Suppressor macrophage (primary cell): ENCODE measurements at places on chromosomes 6 and 20.

GRCh38 chr6:92161953-92162352, 1257.4 kb downstream of the EPHA7 start:
- no peak for DNase-seq

DNA sequence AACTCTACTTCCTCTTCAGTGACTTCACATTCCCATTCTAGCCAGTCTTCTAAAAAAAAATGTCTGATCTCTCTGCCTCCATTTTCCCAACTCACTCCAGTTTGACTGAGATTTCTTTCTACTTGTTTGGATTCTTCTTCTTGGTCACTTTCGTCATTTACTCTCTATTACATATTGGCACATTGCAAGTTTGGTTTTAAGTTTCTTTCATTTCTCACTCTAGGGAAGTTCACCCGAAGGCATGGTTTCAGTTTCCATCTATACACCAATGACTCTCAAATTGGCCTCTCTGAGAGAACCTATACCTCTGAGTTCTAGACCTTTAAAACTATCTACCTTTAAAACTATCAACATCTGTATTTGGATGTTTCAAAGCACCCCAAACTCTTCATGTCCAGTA, 51.3 kb downstream of the CD109 start:
- DNase-seq: peak; percentile 38

GRCh38 chr20:11979306-11979990, 61.8 kb downstream of the BTBD3 start:
- DNase-seq: no peak

DNA sequence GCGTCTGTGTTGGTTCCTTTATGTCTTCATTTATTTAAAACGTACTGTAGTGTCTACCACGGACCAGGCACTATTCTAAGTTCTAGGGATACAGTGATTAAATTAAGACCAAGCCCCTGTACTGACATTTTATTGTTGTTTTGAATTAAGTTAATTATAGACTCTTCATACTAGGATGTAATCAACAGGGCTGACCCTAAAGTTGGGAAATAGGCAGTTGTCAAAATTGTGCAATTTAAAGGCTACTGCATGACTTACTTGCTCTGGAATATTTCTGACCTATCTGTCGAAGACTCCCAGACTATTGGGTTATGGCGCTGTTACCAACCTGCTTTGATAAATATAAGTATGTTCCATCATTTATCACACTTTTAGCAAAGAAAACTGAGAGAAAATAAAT, 6.7 kb downstream of the MYO6 start:
- no peak for DNase-seq

DNA sequence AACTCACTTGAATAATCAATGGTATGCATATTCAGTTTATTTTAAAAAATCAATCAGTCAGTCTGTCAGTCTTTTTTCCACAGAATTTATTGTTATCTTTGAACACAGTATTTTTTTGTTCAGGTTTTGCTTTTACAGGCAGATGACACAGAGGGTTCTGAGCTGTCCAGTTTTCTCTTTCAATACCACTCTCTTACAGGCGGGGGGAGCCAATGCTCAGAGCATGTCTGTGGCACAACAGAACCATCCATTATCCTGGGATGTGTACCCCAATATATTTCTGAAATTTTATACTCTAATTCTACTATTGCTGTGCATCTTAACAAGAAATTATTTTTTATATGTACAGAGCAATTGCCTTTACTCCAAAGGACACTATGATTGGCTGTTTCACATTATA, 21.2 kb downstream of the ROS1 start:
- no peak for DNase-seq

- no peak for DNase-seq
Observed at GRCh38 chr6:123393331-123393730, 243.4 kb downstream of the TRDN start.

- DNase-seq: no peak
Observed at GRCh38 chr6:95230071-95230740, 347.1 kb upstream of the MANEA start.

DNA sequence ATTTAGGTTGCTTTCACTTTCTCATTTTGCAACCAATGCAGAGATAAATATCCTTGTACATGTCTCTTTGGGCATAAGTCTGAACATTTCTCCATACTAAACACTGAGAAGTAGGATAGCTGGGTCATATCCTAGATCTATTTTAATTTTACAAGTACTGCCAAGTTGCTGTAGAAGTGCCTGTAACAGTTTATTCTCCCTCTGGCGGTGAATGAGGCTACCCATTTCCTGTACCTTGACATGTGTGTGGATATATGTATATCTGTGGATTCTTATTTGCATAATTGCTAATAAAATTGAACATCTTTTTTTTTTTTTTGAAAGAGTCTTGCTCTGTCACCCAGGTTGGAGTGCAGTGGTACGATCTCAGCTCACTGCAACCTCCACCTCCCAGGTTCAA, 48.0 kb upstream of the PNRC1 start:
- peak; percentile 39 for DNase-seq

GRCh38 chr6:100417036-100417435, 47.7 kb downstream of the SIM1 start:
- no peak for DNase-seq

DNA sequence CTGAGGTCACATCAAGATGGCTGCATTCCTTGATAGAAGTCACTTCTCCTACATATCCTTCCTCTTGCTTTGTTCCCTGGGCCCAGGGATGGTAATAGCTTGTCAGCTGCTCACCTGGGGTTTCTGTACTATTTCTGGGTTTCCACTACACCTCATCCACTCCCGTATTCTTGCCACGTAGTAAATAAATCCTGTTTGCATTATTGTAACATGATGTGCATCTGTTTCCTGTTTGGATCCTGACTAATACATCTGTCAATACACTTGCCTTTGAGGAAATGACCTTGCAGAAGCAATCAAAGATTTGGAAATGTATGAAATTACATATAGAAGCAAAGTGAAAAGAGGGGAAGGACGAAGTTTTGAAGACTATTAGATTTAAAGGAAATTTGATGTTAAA, 619.0 kb downstream of the PHF3 start:
- no peak for DNase-seq

- DNase-seq: no peak
Observed at GRCh38 chr6:69820018-69820417, 23.2 kb upstream of the LMBRD1 start.

GRCh38 chr20:60236613-60237012, 278.4 kb downstream of the CDH26 start:
- DNase-seq: no peak

DNA sequence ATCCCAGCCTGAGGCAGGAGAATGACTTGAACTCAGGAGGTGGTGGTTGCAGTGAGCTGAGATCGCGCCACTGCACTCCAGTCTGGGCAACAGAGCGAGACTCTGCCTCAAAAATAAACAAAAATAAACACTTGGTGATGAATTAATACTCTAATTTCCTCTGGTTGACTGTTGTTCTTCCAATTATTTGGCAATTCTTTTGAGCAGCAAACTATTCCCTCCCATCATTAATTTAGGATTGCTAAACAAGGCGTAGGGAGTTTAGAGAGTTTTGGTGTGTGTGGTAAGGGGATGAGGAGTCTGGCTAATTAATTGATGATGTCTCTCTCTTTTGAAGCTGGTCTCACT, 2.7 kb upstream of the ID1 start:
- DNase-seq: no peak

GRCh38 chr20:62825986-62826645, 9.3 kb downstream of the COL9A3 start:
- no peak for DNase-seq

DNA sequence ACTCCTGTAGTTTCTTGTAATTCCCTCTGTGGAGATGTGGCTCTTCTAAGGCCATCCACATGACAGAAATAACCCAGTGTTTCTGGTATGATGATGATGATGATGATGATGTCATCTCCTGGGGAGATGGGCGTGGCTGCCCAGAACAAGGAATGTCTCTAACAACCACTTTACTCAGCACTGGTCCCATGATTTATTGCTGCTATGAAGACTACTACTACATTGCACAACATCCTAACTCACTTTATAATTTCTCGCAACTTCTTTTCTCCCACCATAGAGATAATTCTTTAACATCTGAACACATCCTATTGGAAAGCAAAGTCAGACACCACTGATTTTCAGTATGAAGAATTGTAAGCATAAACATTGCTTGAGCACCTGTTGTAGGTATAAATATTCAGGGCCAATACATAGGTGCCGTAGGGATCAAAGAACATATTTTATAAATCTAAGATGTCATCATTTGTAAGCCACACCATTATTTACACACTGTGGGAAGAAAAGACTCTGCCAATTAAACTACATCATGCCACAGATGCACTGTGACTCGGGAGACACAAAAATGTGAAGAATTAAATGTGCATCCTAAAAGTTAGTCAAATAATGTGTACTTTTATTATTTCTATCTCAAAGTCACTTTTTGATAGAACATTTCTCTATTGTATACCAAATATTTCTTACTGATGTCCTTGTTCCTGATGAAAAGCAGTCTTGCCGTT, 6.4 kb downstream of the TPMT start:
- peak; percentile 85 for DNase-seq

DNA sequence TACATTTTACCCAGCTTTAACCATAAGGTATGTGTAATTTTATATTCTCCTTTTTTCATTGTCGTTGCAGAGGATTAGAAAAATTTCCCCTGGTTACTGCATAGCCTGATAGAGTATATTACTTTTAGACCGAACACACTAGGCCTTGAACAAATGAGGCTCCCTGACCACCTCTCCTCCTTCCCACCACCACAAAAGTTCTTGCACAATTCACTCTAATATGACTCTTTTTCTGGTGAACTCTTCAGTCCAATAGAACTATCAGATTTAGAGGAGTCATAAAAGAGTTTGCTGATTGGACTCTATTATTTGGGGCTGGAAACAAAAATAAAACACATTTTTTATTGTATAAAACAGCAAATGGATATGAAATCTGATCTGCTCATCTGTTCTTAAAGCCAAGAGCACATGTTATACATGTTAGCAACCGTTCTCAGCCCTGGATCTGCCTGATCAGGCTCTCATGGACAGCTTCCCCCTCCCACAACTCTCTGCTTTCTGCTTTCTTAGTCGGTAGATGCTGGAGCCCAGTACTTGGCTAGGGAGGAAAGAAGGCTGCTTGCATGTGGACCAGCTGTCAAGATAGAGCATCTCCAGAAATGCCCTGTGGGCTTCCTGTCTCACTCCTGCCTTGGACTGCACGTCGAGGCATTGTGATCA, 83.5 kb downstream of the CD164 start:
- no peak for DNase-seq

- DNase-seq: no peak
Observed at GRCh38 chr6:89745716-89746115, 73.9 kb downstream of the MDN1 start.

DNA sequence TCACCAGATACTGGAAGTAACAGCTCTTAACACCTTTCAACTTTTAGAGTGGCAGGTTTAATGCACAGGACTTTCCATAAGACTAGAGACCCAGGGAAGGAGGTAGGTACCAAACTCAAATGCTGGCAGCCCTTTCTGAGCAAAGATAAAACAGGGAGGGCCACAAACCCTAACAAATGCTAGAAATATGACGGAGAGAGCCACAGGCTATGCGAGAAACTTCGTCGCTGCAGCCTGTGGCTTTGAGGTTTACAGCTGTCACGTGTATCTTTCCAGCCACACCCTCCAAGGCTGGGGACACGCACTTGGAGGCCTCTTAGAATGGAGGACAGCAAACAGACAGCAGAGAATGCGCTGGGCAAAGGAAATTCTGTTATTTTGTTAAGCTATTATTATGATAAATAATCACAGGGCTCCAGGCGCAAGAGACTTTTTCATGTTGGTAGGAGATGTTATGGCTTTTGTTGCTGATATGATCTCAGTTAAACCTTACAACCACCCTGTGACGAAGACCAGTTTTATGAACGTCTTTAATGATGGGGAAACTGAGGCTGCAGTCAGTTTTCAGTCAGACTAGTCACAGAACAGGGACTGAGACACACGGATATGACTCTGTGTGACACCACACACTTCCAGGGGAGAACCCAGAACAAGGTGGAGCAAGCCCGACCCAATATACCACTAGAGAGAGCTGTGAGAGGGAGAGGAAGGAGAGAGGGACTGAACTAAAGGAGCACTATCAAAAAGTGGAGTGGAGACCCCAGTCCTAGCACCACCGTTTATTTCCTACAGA, 2.0 kb downstream of the TRAM2 start:
- DNase-seq: peak; percentile 43

GRCh38 chr6:79686707-79687309, 55.7 kb downstream of the SH3BGRL2 start:
- no peak for DNase-seq

DNA sequence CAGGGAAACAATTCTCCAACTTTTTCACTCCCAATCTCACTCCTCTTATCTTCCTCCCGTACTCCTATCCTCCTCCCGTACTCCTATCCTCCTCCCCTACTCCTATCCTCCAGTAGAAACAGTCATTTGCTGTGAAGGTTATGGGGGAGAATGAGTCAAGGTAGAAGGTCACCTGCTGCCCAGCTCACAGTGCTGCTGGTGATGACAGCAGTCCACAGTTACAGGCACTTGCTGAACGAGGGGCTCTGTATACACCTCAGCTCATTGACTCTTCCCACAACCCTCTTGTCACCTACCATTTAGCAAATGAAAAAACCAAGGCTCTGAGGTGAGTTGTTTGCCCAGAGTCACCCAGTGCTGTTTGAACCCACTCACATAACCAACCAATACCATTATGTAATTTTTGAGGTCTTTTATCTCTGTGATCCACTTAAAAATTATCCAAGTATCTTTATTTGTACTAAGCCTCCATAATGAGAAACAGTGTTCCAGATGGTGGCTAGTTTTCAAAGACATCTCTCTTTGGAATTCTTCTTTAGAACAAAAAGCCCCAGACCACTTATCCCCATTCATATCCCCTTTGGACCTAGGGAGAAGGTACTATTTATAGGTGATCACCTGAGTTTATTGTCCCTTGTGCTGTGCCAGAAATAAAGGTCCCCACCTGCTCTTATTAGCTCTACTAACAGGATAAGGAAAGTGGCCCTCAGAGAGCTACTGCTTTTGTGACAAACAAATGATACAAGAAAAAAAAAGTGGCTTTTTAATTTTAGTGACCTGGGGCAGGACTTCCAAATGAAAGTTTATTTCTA, 53.2 kb downstream of the PTPN1 start:
- DNase-seq: no peak

DNA sequence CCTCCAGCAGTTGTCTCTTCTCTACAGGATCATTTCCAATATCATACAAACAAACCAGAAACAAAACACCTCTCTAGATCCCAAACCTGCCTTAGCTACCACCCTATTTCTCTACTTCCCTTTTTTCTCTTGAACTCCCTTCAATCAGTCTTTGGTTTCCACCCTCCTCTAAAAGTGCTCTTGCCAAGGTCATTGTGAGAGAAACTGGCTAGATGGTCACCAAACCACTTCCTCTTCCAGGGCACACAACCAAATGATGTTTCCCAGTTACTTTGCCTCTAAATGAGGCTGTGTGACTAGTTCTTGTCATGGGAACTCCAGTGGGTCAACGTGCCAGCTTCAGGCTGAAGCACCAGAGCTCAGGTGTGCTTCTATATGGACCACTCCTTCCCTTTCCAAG, 85.8 kb upstream of the ARMC2 start:
- DNase-seq: peak; percentile 43

DNA sequence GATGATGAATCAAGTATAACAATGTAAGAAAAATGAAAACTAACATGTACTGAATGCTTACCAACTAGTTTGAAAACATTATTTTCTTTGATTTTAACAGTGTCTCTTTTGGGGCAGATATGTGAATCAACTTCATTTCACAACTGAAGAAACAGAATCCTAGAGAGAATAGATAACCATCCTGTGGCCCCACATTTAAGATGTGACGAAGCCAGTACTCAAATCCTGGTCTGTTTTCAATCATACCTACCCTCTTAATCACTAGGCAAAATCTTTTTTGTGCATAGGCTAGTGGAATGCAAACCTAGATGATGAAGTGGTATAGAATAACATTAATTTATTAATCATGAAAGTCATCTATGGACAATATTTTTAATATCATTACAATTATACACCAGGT, 371.6 kb upstream of the EPHA7 start:
- DNase-seq: no peak
